ENCODE measurements at places on chromosomes 2 and 18.
A peak's percentile ranks its signal among the peaks of the same experiment; 100 is the strongest.

GRCh38 chr2:159586034-159586433 is 30.3 kb downstream of the BAZ2B start:
- no peak for DNase-seq

DNA sequence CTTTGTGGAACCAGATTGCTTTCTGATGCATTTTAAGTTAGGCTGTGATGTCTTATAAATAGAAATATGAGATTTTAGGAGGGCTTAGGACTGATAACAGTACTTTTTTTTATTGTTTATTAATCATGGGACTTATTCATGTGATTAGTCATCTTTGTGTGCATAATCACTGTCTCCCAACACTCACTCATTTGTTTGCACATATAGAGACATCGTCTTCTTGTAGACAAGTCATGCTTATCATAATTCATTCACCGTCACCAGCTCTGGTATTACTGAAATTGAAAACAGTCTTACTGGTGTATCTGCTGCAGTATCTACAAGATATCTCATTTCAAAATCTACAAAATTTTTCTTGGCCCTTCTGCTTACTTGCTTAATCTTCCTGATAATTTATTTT is 45.8 kb downstream of the WDR7 start:
- DNase-seq, result no peak

GRCh38 chr2:203913947-203914346 is 22.6 kb upstream of the ICOS start:
- DNase-seq, result no peak

DNA sequence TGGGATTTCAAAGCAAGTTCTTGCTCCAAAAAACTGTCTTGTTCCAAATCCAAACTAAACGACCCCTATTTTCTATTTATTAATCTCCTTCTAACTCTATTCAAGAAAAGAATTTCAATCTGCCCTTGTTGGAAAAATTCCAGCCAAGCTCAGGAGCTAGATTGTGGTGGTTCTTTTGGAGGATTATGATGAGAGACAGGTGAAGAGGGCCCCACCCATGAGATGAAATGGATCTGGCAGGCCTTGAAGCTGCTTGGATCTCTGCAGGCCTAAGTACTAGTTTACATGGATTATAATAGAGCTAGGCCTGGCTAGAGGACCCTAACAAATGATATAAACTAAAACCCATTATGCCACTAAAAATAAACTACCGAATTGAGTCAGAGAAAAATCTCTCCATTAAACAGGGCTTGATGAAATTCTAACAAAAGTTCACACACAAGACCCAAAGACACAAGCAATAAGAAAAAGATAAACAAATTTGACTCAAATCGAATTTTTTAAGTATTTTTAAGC is 101.6 kb downstream of the GFPT1 start:
- no peak for DNase-seq

- peak; percentile 17 for DNase-seq
Observed at GRCh38 chr2:139790807-139791752, 1010.9 kb upstream of the NXPH2 start.

DNA sequence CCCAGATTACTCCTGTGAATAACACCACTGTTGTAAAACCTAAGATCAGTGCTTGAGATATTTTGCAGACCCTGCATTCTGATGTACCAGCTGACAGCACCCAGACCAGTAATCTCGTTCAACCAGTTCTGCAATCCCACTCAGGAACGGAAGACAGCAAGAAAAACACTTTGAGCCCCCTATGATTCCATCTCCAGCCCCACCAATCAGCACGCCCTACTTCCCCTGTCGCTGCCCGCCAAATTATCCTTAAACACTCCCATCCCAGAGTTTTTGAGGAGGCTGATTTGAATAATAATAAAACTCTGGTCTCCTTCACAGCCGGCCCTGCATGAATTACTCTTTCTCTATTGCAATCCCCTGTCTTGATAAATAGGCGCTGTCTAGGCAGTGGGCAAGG is 173.9 kb upstream of the CDH2 start:
- no peak for DNase-seq

- DNase-seq, result no peak
Observed at GRCh38 chr2:39549718-39550464, 112.8 kb upstream of the MAP4K3 start.

GRCh38 chr2:96683972-96684820 is 41.6 kb downstream of the FER1L5 start:
- no peak for DNase-seq
